ENCODE measurements at places on chromosomes 2 and 18. TPM values are rescaled to one million over a fixed set of nuclear protein-coding genes. Genes with fewer than 3 reads are reported as not detected.

ATRAID gene
- 166 TPM for polyA plus RNA-seq

DNA sequence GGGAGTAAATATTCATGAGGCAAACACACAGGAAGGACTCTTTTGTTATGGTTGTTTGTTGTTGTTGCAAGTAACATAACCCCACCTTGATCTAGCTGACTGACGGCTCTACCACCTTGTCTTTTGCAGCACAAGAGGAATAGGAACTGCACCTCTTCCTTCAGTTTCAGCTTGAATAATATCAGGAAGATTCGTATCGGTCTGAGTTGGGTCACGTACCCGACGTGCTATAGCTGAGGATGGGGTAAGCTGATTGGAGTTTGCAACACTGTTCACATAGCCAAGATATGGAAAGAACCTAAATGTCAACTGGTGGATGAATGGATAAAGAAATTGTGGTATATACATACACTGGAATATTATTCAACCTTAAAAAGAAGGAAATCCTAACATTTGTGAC, 14.5 kb upstream of the IL1RN start:
- DNase-seq: no peak

DNA sequence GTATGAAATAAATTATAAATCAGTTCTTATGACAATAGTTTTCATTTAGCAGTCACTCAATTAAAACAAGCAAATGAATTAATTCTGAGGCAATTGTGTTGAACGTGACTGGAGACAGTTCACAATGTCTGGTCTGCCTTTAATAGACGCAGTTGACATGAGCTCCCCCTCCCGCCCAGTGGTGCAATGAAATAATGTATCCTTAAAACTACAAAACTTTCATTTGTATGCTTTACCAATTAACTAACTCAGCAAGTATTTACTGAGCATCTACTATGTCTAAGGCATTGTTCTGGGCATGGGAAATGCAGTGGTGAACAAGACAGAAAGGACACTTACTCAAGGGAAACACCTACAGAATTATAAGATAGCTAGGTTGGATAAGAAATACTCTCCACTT, 3.5 kb upstream of the DSC2 start:
- no peak for DNase-seq

ASPRV1 gene
- polyA plus RNA-seq: 4.4 TPM

- no peak for DNase-seq
Measured at GRCh38 chr18:66235206-66235605, 368.7 kb downstream of the CDH19 start.

DNA sequence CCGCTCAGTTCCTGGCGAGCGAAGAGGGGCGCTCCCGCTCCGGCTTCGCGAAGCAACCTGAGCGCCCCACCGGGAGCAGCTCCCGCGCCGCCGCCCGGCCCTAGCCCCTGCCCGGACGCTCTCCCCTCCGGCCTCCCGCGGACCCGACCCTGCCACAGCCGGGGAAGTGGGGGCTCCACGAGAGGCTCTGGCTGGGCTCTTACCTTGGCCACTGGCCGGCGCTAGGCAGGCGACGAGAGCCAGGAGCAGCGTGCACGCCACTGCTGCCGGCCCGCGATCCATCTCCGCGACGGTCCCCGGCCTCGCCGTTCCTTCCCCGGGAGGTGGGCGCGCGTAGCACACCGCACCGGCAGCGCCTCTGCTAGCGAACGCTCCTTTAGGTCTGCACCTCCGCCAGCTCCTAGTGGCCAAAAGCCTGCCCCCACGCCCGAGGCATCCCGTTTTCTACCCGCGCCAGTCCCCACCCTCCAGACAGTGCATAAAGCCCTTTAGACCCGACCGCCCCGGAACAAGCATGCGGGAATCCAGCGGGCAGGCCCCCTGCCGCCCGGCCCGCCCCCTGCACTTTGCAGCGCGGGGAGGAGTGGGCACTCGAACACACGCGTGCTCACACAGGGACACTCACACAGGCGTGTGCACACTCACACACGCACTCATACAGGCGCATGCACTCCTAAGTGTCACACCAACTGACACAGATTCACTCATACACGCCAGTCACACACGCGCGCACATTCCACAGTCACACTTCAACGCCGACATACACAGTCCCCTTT, at the start of gene LRP2:
Gene LRP2, minus strand, starts transcription at position 417 of the 776 bp plus-strand sequence. Its CDS starts 135 bp downstream, at position 282.
- DNase-seq: no peak

- no peak for DNase-seq
Measured at GRCh38 chr2:233365861-233366520, 11.7 kb downstream of the DGKD start.

GRCh38 chr2:20585710-20586594, 64.9 kb downstream of the HS1BP3 start:
- DNase-seq: no peak

SNRPD1 gene
- polyA plus RNA-seq: 169 TPM
